Stimulated activated CD4-positive, alpha-beta T cell treated with anti-CD3 and anti-CD28 coated beads, Interleukin-15, amount 100 ng/mL, for 24 hours (primary cell): ENCODE measurements at places on chromosomes 2 and 18.
A peak's percentile ranks its signal among the peaks of the same experiment; 100 is the strongest.

DNA sequence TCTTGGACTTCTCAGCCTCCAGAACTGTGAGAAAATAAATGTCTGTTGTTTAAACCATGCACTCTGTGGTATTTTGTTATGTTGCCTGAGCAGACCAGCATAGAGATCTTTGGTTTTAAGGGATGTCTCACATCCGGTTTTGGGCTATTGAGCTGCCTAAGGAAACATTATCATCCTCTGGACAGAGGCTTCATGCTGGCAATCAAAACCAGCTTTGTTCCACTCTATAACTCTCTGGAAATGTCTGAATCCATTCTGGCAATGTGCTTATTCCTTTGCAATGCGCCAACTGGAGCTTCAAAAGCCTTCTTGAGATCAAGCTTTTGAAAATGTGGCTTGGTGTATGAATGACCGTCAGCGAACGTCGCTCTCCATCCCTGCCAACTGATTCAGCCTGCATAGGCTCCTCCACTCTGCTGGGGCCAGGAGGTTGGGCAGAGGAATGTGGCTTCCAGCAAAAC, 183.6 kb upstream of the MGAT5 start:
- DNase-seq: no peak

GRCh38 chr18:23337599-23338444, 115.3 kb upstream of the RIOK3 start:
- DNase-seq: no peak

GRCh38 chr18:4658804-4659203, 203.7 kb upstream of the DLGAP1 start:
- no peak for DNase-seq

GRCh38 chr2:25105336-25106085, 62.9 kb downstream of the POMC start:
- peak; percentile 29 for DNase-seq

- no peak for DNase-seq
Observed at GRCh38 chr2:148604927-148605326, 39.6 kb upstream of the EPC2 start.

DNA sequence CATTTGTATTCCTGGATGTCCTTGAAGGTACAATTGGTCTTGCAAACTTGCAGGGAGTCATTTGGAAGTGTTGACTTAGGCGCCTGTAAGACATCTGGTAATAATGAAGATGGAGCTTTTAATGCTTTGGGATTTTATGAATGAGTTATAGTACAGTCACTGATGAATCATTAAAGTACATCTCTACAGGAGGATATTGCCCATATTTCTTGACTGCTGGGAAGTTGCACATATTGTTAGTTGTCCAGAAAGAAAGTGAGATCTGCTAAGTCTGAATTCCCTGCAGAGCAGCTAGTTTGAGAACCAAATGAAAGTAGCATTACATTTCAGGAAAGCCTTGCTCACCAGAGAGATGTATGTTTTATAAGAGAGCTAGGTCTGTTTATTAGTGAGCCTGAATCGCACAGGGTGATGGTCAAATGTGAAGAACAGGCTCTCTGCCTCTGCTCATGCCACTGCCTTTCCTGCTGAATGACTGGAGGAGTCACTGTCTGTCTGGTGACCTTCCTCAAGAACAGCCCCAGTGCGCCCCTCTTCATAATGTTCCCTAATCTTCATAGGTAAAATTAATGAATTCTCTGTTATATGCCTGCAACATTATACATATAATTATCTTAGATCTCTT, 138.9 kb upstream of the KLHL14 start:
- no peak for DNase-seq

DNA sequence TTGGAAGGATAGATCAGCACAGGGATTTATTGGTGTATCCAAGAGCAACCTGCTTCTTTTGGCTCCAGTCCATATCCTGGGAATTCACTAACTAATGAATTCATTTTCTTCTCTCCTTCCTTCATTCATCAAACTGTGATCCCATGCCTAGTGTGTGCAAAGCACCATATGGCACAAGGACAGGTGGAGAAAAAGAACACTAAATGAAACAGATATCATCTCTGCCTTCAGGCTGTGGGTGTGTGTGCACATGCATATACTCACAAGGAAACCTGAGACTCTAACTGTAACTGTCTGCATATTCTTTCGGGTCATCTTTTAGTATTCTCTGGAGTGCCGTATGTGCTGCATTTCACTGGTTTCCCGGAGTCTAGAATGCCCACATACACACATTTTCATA, 20.2 kb downstream of the TNP1 start:
- no peak for DNase-seq

- DNase-seq: no peak
Observed at GRCh38 chr2:170365686-170366085, 187.7 kb downstream of the MYO3B start.

- DNase-seq: no peak
Observed at GRCh38 chr2:72674982-72675915, 150.6 kb downstream of the EXOC6B start.

- peak; percentile 98 for DNase-seq
Observed at GRCh38 chr2:36966370-36967235, at the start of gene STRN. Gene STRN, minus strand, starts transcription at chr2:36966536. Its CDS starts 73 bp downstream, at chr2:36966463.

DNA sequence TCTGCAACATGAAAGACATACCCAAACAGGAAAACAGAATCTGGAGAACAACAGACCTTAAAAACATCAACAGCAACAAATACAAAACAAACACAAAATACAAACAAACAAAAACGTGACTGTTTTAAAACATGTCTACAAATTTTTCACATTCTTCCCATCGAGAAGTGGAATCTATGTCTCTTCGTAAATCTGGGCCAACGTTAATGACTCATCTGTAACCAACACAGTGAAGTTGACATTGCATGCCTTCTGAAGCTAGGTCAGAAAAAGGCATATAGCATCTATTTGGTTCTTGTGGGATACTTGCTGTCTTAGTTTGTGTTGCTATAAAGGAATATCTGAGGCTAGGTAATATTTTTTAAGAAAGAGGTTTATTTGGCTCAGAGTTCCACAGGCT, 269.0 kb upstream of the FBXO11 start:
- DNase-seq: no peak

DNA sequence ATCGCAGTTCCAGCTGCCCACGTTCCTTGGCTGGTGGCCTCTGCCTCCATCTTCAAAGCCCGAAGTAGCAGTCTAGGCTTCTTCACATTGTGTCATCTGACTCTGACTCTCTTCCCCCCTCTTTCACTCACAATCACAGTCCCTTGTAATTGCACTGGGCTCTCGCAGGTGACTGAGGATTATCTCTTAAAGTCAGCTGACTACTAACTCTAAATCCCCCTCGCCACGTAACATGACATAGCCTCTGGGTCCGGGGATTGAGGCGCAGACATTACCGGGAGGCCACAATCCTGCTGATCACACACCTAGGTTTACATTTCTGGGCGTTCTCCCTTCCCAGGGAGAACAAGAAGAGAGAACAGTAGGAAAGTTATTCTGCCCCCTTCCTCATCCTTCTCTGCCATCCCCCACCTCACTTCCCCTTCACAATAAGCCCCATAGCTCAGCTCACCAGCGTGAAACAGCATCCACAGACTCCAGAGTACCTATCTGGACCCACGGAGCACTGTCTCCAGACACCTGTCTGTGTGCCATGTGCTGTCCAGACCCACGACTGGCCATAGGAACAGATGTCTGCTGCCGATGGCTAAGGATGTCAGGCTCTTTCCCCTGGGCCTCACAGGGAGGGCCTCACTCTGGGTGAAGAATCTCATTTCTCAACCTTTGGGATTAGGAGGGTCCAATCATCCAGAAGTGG, 64.3 kb upstream of the FZD7 start:
- no peak for DNase-seq

- no peak for DNase-seq
Observed at GRCh38 chr2:223109341-223109740, 57.4 kb downstream of the KCNE4 start.
